Activated CD8-positive, alpha-beta memory T cell treated with anti-CD3 and anti-CD28 coated beads, Interleukin-2, amount 50 U/mL, for 48 hours (primary cell): ENCODE measurements at places on chromosomes 5 and 9.

DNA sequence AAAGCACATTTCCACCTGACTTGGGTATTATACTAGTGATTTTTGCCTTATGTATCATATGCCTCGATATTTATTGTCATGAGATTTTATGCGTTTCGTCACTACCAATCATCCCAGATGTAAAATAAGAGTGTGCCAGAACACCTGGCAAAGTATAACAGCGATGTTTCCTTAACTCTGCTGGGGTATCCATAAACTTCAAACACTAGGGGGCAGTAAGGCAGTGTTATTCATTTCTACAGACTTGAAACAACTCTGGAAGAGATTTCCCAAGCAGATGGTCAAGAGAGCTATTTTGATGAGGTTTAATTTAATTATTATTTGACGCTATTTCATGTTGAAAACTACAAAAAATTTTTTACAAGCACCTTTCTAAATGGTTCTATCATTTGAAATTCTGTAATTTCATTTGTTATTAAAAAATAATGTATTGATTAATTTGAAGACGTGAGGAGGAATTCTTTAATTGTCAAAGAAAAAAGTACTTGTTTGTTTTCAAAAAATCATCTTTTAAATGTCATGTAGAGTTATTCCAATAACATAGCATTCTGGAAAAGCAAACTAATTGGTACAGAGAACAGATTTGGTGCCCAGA is 388.5 kb upstream of the CTNND2 start:
- no peak for DNase-seq

DNA sequence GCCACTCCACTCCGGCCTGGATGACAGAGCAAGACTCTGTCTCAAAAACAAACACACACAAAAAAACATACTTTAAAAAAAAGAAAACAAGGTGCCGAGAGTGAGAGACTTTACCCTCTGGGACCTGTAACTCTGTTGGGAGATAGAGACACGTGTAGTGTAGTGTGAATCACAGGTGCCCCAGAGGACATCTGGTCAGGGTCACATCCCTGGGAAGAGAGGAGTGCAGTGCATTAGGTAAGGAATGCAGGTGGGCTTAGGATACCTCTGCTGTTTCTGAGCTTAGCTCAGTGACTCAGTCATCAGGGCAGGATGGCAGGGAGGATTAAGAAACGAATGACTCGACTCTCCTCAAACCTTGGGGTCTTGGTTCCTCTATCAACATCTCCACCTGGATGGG is 174.6 kb downstream of the GOLPH3 start:
- DNase-seq = no peak

GRCh38 chr5:30099634-30100033 is 1093.9 kb upstream of the CDH6 start:
- DNase-seq = no peak

GRCh38 chr5:124604419-124604818 is 142.0 kb downstream of the ZNF608 start:
- DNase-seq = no peak

GRCh38 chr9:129574911-129575585 is 45.9 kb downstream of the C9orf50 start:
- no peak for DNase-seq

DNA sequence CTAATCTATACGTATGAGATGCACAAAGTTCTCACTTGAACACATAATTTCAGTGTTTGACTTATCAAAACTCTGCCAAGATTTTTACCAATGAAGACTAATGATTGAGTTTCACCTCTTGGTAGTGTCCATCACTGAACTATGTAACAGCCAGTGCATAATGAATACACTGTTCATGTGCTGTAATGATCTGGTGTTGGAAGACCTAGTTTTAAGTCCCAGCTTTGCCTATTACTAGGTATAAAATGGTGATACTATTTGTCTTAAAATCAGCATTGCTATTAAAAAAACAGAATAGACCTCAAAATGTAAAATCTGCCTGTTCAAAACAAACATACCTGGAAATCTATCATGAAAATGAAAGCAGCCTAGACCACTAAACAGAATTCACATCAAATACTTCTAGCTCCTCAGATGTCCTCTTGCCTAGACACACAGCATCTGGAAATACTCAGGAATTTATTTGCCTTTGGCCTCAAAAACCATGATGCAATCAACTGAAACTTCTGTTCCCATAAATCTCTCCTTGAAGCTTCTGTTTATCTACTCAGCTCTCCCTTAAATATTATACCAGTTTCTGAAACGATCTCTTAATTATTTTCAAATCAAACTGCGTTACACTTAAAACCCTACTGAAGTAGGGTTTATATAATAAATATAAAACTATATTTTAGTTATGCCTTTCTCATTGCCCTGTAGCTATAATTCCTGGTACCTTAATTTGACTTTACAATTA is 38.1 kb downstream of the MRPS27 start:
- no peak for DNase-seq

DNA sequence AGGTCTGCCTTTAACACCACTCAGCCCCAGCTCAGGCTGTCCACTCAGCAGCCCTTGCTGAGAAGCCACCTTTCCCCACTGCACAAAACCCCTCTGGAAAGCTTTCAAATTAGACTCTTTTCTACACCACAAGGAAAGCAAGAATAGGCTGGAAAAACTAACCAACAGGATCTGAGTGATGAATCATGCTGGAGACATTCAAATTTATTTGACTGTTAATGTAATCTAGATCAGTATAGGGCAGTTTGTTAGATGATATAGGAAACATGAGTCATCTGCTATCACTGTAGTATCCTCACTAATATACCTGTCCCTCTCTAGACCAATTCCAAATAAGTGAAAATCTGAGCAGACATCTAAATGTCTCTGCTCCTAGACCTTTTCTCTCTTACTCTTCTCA is 127.8 kb upstream of the PAM start:
- DNase-seq = no peak

DNA sequence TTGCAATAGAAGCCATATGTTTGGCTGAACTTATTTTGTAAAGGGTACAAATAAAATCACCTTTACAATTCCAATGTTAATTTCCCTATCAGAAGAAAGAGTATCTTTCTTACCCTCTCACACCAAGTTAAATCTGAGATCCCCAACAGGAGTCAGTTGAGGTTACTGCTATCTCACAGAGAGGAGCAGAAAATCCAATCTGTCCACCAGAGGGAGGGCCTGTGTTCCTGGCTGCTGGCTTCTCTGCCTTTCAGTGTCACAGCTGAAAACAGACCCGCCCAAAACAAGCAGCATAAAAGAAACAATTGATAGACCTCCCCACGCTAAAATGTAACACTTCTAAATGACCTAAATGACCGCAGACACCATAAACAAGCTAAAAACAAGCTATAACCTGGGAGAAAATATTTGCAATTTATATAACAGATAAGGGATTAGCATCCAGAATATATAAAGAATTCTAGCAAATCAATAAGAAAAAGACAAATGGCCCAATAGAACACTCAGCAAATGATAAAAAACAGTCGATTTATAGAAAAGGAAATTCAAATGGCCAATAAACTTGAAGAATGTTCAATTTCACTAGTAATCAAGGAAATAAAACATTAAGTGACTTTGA is 24.5 kb upstream of the MVB12B start:
- no peak for DNase-seq

DNA sequence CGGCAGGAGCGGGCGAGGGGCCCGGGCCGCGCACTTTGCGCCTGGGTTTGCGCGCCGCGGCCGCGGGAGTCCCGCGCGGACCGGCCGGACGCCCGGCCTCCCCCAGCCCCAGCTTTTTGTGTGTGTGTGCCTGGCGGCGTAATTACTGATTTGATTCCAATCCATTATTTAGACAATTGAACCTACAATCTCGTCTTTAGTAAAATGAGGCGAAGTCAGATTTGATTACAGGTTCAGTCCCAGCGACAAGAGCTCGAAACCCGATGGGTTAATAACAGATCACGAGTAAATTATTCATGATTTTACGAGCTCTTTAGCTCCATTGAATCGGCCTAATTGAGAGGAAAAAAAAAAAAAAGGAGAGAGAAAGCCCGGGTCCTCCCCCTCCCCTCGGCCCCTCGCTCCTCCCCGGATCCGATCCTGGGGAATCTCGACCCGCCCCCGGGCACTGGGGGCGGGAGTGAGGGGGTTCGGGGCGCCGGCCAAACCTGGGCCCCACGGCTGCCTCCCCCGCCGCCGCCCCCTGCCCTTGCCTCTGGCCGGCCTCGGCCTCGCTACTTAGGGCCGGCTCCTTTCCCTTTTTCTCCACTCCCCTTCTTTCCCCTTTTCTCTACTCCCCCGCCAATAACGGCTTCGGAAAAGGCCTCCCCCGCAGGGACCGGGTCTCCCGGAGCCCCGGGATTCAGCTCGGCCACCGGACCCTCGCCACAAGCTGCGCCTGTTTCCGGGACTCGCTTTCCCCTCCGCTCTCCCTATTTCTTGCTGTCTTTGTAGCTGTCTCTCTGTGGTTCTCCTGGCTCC is 6.6 kb downstream of the LHX2 start:
- DNase-seq = no peak

DNA sequence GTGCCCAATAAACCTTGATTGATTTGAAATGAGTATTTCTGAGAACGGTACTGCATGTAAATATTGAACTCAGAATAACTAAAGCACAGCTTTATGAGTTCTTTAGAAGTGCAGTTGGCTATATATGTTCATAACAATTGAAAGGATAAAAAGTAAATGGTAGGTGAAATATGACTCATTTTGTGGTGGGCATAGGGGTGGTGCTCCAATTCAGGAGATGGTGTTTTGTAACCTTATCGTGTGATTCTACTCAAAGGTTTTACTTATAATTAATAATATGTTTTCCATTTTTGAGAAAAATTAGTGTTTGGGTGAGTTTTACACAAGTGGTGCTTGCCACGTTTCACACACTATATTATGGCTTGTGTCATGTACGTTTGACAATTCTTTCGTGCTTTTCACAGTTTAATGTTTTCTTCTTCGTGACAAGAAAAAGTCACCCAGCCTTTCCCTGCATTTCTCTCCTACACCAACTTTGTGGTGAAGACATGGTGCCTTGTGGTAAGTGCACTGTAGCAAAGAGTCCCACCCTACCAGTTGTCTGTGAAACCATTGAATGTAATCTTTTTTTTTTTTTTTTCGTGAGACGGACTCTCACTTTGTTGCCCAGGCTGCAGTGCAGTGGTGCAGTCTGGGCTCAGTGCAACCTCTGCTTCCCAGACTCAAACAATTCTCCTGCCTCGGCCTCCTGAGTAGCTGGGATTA is 492.5 kb upstream of the SGCD start:
- no peak for DNase-seq

DNA sequence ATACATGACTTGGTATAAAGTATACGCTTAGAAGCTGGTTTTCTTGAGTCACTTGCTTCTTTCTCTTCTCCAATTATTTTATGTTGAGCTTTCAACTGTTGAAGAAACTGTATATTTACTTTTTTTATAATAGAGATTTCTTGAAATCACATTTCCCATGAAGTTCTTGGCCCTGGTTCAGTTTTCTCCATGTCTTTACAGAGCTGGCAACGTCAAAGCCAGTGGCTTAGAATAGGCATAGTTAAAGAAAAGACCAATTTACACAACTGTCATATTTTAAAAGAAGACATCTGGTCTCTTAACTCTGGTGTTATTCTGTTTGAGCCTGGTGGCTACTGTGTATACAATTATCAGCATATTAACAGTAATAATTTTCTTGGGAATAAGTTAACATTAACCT is 1249.3 kb downstream of the CDH12 start:
- no peak for DNase-seq

- no peak for DNase-seq
These were observed 50.0 kb downstream of the CAMSAP1 start for GRCh38 chr9:135857371-135857786.

DNA sequence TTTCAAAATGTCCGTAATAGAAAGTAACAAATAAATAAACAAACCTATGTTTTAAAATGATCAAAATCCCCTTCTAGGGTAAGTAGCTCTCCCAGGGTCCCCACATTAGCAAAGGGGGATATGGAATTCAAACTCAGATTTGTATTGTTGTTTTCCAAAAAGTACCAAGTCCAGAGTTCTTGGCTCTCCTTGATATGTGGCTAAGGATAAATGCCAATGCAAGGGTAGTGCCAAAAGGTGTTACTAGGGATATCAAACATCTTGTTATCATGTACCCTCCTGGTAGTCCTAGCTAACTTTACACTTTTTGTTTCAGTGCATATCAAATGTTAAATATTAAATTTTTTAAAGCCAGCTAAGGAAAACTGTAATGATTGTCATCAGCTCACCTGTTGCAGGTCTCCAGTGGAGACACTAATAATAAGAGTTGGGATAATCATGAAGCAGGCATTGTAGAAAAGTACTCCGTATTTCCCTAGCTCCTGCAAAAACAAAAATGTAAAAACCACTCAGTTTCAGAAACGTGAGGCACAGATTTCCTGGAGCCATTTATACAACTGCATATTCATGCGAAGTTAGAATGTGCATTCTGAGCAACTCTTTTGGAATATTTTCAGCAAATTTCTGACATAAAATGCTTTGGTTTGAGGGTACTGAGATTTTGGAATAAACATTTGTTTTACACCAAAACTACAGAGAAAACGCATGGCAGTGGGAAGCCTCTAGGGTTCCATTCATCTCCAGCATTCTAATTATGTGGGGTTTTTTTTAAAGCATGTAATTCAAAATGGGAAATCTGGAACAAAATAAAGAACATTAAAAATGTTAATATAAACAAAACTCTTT is 39.8 kb downstream of the SLC35D2 start:
- DNase-seq = no peak

- DNase-seq = peak; percentile 97
These were observed at the start of gene GM2A for GRCh38 chr5:151252762-151253604. GM2A (plus strand) TSS chr5:151253185; CDS start chr5:151253217, 32 bp downstream.

DNA sequence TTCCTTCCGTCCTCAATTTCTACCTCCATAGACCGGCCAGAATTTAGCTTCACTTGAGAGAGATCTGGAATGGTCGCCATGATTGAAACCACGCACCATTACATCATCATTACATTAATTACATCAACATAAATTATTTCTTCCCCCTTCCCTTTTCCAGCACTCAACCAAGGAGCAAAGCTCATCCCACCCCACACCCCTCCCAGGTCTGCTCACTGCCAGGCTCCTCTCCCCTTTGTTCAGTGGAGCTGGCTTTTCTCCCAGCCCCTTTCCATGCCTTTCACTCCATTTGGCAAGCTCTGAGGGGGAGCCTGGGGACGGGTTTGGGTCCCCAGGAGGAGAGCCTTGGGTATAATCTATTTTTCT is 8.4 kb downstream of the RACK1 start:
- no peak for DNase-seq

DNA sequence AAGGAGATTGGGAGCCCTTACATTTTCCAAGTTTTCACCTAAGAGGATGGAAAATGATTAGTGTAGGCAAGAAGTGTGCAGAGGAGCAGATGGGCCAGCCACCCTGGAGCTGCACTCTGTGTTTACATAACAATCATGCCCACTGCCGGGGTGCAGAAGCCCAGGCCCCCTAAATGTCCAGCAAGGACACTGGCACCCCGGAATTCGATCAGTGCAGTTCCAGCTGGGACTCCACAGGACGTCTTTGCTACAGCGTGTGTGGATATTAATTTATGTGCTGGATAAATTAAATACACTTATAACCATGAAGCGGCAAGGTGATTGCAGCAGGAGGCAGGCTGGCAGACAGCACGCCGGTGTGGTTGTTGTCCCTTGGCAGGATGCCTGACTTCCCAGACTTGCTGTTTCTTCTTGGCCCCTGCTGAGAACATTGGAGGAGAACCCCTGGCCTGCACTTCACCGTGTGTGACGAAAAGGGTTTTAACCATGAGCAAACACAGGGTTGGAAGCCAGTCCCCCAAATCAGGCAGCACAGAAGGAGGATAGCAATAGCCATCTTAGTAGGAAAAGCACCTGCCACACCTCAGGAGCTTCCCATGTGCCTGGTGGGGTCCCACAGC is 73.7 kb downstream of the GADD45G start:
- no peak for DNase-seq

- DNase-seq = no peak
These were observed 4.8 kb downstream of the PSMD5 start for GRCh38 chr9:120837921-120838320.
